Activated T-cell treated with anti-CD3 and anti-CD28 coated beads, Interleukin-2, amount 50 U/mL, for 72 hours (primary cell): ENCODE measurements at places on chromosomes 5 and 9.

- DNase-seq, result no peak
These were observed 36.2 kb upstream of the SLC6A3 start for GRCh38 chr5:1481266-1481958.

GRCh38 chr9:112760821-112761220 is 10.3 kb downstream of the SNX30 start:
- no peak for DNase-seq

GRCh38 chr5:65861830-65862241 is 64.5 kb upstream of the ERBIN start:
- no peak for DNase-seq

DNA sequence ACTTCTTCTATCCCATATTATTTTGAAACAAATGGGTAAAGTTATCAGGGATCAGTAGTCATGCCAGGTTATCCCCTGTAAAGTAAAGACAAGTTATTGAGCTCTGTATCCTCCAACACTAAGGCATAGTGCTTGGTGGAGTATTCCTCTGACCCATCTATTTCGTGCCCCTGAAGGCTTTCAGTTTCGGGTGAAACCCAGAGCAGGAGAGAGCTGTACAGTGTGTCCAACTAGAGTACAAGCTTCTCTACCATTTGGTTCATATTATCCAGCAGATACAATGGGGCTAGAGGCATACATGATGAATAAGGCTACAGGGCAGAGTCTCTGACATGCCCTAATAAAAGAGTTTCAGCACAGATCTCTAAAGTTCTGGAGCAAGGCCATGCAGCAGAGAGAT is 3.2 kb upstream of the SLC22A4 start:
- no peak for DNase-seq

- DNase-seq, result no peak
These were observed 33.8 kb upstream of the DTWD2 start for GRCh38 chr5:119022017-119022745.

DNA sequence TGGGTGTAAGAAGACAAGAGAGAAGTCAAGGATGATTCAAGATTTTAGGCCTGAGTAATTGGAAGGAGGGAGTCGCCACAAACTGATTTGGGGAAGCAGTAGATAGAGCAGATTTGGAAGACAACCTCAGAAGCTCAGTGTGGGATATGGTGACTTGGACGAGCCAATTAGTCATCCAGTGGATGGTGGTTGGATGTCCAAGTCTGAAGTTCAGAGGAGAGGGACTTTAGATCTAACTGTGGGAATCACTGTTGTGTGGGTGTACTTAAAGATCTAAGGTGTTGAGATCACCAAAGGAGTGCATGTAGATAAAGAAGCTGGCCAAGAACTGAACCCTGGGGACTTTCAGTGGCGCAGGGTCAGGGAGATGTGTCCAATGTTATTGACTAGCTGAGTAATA is 2.2 kb downstream of the IDNK start:
- DNase-seq, result no peak

DNA sequence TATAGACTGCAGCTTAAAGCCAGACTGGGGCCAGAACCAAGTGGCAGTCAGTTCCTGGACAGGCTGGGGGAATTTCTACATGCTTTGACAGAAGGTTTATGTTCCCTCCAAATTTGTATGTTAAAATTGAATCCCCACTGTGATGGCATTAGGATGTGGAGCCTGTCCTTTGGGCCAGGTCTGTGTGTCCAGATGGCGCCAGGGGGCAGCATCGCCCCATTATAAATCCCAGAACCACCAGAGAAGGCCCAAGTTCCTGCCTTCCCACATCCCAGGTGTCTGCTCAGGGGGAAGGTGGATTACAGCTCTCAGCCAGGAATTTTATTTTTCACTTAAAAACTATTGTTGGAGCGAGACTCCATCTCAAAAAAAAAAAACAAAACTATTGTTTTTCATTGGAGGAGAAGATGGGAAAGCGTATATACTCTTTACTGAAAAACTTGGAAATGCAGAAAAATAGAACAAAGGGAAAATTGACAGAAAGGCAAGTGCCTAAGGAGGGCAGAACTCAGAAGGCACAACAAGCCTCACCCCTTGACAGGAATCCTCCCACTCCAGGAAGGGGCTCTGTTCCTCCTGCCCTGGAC is 5.0 kb downstream of the IL3 start:
- DNase-seq, result peak; percentile 70

- no peak for DNase-seq
These were observed 7.8 kb downstream of the NOL6 start for GRCh38 chr9:33465596-33466564.

DNA sequence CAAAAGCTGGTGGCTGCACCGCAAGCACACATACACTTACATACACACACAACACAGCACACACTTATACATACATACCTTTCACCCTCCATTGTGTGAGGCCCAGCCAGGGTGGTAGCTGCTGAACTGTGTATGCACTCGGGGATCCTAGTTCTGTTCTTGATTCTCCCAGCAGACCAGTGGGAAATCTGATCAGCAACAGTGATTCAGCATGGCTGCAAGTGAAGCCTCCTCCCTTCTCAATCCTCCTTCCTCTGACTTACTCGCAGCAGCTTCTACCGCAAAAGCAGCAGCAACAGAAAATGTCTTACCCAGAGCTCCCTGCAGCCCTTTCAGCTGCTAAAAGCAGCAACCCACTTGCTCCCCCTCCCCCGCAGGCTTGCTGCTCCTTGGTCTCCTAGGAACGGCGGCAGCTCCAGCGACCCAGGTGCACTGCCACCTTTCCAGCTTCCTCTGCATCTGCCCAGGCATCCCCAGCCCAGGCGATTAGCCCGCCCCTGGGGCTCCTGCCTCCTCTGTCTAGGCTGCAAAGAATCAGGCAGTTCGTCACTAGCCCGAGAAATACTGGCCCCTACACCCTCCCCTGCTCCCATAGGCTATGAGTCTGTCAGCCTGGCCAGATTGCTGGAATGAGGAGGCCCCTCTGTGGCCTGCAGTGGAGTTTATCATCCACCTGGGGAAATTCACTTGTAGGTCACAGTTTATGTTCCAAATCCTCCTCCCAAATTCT is at the start of gene KLHL3:
Gene KLHL3, minus strand, starts transcription at position 535 of the 730 bp plus-strand sequence. Its CDS starts 443 bp downstream, at position 92.
- peak; percentile 23 for DNase-seq

DNA sequence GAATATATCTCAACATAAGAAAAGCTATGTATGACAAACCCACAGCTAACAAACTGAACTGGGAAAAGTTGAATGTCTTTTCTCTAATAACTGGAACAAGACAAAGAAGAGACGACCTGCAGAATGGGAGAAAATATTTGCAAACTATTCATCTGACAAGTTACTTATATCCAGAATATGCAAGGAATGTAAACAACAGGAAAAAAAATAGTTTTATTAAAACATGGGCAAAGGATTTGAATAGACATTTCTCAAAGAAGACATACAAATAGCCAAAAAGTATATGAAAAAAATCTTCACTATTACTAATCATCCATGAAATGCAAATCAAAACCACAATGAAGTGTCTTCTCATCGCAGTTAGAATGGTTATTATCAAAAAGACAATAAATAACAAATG is 181.7 kb upstream of the TLX3 start:
- DNase-seq, result no peak

- no peak for DNase-seq
These were observed 15.7 kb downstream of the SEMA4D start for GRCh38 chr9:89482056-89482851.

DNA sequence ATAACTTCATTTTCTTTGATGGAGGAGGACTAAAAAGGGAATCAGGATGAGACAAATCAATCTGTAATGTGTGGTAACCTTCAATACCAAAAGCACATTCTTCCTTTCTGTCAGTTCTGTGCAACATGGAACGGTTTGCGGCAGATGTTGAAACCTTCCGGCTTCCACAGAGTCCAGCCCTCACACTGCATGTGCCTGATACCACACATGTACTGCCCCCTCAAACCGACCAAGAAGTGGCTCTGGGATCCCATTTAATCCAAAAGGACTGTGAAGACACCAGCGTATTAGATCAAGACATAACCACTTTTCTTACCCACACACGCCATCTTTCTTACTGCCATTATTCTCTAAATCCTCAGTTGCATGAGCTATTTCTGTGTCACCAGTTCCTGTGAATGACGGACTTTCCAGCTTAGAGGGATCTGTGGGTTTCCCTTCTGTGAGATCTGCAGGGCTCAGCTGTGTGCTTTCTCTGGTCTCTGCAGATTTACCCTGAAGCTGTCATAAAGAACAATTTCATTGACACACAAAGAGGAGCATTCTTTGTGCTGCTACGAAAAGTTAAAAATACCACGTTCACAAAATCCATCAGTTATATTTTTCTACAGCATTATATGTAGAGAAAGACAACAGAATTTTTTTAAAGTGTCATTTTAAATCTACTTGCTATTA is 25.8 kb downstream of the NSUN2 start:
- no peak for DNase-seq

DNA sequence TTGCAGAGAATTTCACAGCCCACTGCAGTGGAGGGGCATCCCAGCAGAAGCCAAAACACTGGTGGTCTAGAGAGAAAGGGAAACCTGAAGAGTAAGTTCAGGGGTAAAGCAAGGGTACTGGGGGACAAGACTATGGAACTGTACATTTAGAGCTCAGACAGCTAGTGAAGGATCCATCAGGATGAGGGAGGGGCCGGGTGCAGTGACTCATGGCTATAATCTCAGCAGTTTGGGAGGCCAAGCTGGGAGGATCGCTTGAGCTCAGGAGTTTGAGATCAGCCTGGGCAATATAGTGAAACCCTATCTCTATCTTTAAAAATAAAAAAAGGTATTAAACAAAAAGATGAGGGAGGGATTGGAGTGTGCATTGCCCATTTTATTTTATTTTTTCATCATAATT is 7.8 kb upstream of the ANKH start:
- DNase-seq, result no peak

DNA sequence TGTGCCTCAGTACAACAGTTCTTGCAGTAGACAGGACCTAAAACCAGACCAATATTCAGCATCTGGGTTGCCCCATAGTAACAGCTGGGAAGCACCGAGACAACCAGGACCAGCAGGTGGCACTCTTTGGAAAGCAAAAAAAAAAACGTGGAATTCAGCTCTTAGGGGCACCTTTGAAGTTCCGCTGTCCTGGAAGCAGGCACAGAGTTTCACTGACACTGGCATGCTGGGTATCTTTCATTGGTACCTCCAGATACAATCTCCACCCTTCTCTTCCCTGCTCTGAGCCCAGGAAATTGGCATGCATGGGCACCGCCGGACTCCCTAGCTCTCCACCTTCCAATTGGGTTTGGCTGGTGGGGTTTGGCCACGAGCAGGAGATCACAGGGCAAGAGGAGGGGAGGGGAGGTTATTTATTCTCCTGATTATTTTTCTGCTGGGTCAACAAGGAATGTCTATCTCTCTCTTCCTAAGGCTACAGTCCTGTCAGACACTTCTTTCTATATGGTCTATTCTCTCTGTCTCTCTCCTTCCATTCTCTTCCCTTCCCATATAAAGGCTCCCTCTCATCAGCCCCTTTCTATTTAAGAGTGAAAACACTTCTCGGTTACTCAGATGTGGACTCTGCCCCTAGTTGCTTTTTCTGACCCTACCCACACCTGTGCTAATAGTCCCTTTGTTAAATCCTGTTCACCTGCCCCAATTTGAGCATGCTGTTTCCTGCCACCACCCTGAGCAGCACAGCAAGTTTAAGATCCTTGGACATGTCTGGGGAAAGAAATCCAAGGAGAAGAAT is 1.9 kb upstream of the IDNK start:
- DNase-seq, result peak; percentile 40

DNA sequence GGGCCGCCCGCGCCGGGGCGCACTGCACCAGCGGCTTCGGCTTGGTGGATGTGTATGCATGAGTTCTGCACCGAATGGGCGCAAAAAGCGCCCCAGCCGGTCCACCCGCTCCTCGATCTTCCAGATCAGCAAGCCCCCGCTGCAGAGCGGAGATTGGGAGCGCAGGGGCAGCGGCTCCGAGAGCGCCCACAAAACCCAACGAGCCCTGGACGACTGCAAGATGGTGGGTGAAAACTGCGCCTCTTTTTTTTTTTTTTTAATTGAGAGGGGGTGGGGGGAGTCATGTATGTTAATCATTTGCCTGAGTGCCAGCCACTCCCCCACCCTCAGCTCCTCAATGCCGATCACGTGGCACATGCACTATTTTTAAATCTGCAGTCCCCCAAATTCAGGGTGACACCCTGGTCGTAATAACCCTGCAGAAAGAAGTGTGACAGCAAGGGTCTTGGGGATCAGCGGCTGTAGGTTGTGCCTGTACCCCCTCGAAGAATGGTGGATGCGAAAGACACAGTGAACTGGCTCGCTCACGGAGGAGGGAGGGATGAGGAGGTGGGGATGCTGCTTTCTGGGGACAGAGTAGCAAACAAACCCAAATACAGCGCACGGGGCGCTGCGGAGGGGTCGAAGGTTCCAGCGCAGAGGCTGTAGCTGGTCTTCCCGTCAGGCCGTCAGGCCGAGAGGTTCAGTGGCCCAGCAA is 900 bp downstream of the RGS7BP start:
- no peak for DNase-seq

DNA sequence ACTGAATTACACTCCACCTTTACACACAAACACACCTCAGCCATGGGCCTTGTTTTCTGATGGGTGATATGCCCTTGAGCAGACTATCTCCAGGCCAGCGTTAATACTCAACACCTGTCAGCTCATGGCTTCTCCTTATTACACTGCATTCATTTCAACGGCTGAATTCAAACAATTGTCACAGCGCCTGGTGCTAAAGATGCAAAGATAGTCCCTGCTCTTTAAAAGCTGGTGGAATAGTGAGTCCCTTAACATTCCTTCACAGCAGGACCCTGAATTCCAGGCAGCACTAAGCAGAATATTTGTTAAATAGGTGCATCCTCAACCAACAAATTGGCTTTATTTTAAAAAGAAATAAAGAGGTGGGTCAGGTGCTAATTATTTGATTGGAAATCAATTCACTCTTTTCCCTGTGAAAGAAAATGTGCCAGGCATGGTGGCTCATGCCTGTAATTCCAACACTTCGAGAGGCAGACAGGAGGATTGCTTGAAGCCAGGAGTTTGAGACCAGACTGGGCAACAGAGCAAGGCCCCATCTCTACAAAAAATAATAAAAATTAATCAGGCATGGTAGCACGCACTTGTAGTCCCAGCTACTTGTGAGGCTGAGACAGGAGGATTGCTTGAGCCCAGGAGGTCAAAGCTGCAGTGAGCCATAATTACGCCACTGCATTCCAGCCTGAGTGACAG is 155.7 kb upstream of the EFNA5 start:
- DNase-seq, result no peak

DNA sequence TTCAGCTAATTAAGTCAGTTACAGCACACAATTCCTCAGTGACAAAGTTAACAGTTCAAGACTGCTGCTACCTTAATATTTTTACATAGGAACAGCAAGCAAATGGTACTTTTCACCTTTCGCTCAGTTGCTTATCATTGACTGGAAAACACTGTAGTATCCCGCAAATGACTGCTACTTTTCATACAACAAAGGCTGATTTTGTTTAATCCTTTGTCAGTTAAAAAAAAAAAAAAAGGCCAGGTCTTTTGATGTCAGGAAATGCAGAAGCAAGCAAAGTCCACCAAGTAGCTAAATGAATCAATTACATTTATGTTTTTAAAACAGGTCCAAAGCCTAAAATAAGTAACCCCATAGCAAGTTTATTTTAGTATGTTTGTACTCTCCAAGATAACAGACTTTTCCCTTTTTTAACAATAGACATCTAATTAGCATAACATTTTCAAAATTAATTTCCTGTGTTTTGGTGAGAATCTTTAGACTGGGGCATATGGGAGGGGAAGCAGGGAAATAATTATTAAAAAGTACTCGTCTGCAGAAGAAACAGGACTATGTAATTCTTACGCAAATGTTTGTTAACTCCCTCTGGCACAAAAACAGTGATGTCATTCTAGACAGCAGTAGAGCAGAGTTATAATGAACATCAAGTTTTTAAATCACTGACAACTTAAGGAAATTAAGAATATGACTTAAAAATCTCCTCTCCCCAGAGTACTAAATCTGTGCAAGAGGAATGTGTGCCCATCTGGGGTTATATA is 9.6 kb downstream of the PFDN1 start:
- no peak for DNase-seq

GRCh38 chr9:114433086-114433485 is 45.3 kb upstream of the AKNA start:
- no peak for DNase-seq
